CD4-positive, alpha-beta T cell treated with Interleukin-10 for 1 hour (primary cell): ENCODE measurements at places on chromosomes 11 and 22.

- no peak for DNase-seq
Measured at GRCh38 chr11:124194293-124195188, 11.4 kb downstream of the OR10D3 start.

- no peak for DNase-seq
Measured at GRCh38 chr11:91086028-91086427, 863.2 kb upstream of the CHORDC1 start.

DNA sequence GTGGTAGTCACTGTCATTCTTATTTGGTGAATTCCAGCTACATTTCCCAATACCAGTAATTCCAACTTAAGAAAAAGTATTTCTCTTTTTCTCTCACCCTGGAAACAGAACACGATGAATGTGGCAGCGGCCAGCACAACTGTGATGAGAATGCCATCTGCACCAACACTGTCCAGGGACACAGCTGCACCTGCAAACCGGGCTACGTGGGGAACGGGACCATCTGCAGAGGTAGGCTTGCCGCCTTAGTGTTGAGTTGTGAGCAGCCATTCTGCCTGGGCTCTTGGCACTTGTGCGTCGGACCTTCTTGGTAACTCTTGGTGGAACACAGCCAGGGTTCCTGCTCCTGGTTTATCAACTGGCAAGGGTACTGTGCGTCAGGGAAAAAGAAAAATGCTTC lies 559.8 kb downstream of the NELL1 start:
- DNase-seq: no peak

- DNase-seq: no peak
Measured at GRCh38 chr11:117269856-117270255, 21.3 kb upstream of the BACE1-AS start.

DNA sequence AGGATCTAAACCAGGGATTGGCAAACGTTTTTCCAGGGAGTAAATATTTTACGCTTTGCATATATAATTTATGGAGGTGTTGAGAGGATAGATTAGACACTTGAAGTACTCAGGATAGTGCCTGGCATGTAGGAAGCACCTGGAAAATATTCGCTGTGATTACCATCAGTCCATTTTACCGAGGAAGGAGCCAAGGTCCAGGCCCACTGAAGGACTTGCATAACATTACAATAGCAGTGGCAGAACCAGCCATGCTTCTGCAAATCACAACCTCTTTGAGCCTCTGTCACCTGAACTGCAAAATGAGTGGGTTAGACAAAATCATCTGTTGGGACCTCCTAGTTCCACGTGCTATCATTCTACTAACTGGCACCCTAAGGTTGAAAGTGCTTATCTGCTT lies 5.4 kb downstream of the FUT4 start:
- DNase-seq: no peak

GRCh38 chr11:131474947-131475346 lies 104.5 kb downstream of the NTM start:
- no peak for DNase-seq

GRCh38 chr22:45896964-45897538 lies 79.9 kb downstream of the WNT7B start:
- DNase-seq: no peak

- no peak for DNase-seq
Measured at GRCh38 chr22:42697542-42698013, 23.1 kb downstream of the A4GALT start.

DNA sequence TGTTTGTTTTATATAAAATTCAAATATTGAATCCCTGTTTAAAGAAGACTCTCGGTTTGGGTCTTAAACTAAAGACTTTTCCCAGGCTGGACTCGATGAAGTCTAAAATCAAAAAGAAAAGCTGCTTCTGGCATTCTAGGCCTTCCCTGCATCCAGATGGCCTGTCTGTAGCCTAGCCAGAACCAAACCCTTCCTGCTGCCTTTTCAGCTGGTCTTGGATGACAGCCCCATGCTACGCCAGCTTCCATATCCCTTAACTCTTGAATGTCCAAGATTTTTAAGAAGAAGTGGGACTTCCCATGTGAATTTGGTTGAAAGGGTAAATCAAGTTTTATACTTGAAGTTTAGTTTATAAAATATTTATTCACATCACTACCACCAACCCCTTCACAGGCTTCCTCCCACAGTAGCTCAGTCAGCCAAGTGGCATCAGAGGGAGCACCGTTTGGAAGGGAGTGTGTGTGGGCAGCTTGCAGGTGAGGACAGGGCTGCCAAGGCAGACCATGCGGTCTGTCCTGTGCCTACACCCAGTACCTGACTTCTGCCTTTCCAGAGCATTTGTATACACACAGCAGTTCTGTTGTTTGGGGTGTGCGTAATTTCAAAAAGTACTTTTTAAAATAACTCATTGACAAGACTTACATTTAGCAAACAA lies 18.2 kb upstream of the PSMA1 start:
- DNase-seq: no peak

- DNase-seq: no peak
Measured at GRCh38 chr11:79436919-79437277, 3.9 kb downstream of the TENM4 start.

- DNase-seq: peak; percentile 48
Measured at GRCh38 chr11:113994077-113994954, 19.4 kb downstream of the HTR3A start.

DNA sequence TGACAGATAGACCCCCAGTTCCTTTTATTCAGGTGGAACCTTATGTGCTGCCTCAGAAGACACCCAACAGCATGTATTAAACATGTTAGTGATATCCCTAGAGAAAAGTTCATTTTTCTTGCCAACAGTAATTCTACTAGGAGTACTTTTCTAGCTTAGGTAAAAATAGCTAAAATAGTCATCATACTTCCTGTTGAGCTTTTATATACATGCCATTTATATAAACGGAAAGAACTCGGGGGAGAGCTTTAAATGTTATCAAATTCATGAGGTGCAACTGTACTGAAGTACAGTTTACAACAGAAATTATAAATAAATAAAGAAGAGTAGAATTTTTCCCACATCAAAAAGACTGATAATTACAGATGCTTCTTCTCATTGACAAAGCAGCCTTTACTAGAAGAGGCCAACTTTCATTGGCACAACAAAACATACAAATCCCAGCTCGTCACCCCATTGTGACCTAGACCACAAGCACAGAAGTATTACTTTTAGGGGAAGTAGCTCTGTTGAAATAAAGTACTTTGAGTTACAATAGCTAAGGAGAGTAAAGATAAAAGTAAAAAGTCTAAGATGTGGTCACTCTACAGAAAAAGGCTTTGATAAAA lies 59.1 kb upstream of the POU2AF2 start:
- no peak for DNase-seq

- no peak for DNase-seq
Measured at GRCh38 chr22:47548953-47549740, 786.7 kb downstream of the TBC1D22A start.

DNA sequence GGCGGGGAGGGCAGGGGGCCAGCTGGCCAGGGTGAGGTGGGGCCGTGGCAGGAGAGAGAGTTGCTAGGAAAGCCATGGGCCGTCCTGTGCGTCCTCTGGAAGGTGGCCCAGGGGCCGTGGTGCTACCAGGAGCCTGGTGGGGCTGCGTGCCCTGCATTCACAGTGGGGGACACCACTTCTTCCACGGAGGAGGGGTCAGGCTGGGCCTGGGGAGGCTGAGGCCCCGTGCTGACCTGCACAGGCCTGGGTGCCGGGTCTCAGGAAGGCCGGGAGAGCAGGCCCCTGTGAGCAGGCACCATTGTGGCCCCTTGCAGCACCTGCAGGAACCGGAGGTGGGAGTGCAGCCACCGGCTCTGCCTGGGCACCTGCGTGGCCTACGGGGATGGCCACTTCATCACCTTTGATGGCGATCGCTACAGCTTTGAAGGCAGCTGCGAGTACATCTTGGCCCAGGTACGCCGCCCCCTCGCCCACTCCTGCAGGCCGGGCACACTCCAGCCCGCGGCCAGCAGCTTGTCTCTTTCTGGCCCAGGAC lies 12.0 kb downstream of the MUC5B start:
- DNase-seq: no peak

- DNase-seq: no peak
Measured at GRCh38 chr11:67344264-67344663, 9.1 kb downstream of the POLD4 start.

GRCh38 chr11:27228232-27228905 lies 134.6 kb downstream of the CCDC34 start:
- DNase-seq: no peak

DNA sequence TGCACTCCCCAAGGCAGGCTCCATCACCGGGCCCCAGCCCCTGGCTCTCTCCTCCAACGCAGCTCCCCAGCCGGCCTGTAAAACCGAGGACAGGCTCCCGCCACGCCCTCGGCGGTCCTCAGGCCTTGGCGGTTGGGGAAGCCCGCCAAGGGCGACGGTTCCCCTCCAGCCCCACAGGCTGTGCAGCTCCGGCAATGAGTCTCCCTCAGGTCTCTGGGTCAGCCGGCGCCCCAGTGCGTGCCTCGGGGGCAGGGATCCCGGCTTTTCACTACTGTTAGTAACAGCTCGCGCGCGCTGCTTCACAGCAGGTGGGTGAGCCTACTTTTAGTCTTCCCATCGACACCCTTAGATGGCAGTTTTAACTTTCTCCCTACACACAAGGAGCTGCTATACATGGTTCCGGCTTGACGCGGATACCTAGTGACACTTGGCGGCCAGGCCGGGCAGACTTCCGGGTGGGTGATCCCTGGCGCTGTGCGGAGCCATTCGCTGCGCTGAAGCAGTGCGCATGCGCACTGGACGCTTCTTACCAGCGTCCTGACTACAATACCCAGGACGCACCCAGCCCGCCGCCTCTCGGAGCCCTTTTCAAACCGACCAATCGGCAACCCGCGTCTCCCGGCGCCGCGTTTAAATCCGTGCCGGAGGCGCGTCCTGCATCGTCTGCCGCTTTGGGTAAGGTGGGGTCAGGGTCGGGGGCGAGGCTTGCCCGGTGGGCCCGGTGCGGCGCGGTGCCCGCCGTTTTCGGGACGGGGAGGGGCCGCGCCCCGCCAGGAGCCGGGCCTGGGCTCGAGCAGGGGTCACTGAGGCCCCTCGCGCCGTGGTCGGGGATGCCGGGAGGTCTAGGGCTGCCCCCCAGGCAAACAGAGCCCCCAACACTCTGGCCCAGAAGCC lies at the start of gene GTSE1:
TSS of gene GTSE1 (plus strand) at position 614 of the 894 bp plus-strand sequence. CDS start 531 bp downstream, outside the sequence.
- DNase-seq: peak; percentile 98
